ENCODE measurements at places on chromosomes 16 and 17. TPM values are rescaled to one million over a fixed set of nuclear protein-coding genes. Genes with fewer than 3 reads are reported as not detected.

- no peaks in the 10 kb centered on the region for H3K36me3 ChIP-seq
- H3K4me3 ChIP-seq, result no peak overlapping the region
- no peak for DNase-seq
- H3K27me3 ChIP-seq, result no peaks in the 10 kb centered on the region
- H3K27ac ChIP-seq, result no peak overlapping the region
- H3K4me1 ChIP-seq, result no peaks in the 10 kb centered on the region
Measured at GRCh38 chr17:56786989-56787482, 46.7 kb downstream of the C17orf67 start.

DNA sequence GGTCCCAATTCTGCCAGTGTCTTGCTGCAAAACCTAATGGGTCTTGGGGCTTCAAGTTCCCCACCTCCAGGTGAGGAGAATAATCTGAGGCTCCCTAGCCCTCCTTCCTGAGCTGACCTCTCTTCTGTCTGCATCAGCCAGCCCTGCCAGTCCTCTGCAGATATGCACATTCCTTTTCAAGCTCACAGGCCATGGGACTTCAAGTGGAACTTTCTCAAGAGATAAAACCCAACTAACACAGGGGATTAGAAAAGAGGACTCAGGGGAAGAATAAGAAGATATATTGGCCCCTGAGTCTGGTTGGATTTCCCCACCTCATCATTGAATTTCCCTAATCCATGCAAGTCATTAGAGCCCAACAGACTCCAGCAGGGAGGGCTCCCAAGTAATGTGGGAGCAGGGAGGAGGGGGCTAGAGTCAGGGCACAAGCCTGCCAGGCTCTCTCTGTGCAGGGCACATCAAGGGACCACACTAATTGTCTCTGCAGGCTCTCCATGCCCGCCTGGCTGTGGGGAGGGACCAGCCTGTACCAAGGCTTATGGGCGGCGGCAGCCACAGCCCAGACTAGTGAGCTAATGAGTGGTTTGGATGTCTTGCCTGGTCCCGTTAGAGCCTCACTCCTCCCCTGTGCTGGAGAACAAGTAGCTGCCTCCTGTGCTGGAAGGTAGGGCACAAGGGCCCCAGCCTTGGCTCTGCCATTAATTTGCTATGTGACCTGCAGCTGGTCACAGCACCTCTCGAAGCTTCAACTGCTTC, 1.2 kb downstream of the KRT14 start:
- H3K4me3 ChIP-seq, result no peak overlapping the region
- H3K27me3 ChIP-seq, result no peaks in the 10 kb centered on the region
- no peak for DNase-seq
- no peak overlapping the region for H3K27ac ChIP-seq
- H3K4me1 ChIP-seq, result no peaks in the 10 kb centered on the region

- no peaks in the 10 kb centered on the region for H3K36me3 ChIP-seq
- no peak overlapping the region for H3K4me3 ChIP-seq
- no peaks in the 10 kb centered on the region for H3K4me1 ChIP-seq
- no peak for DNase-seq
- no peak overlapping the region for H3K27ac ChIP-seq
- H3K27me3 ChIP-seq, result no peaks in the 10 kb centered on the region
Measured at GRCh38 chr16:49766225-49766624, 89.7 kb downstream of the ZNF423 start.

Gene GRAPL
- total RNA-seq, result 1.00 TPM

Gene TM4SF5
- total RNA-seq, result 0.31 TPM

Gene NHLRC4
- total RNA-seq, result 0.28 TPM

- no peak for DNase-seq
- H3K27ac ChIP-seq, result no peak overlapping the region
- H3K36me3 ChIP-seq, result no peaks in the 10 kb centered on the region
- H3K4me1 ChIP-seq, result no peaks in the 10 kb centered on the region
- H3K27me3 ChIP-seq, result no peaks in the 10 kb centered on the region
- no peak overlapping the region for H3K4me3 ChIP-seq
Measured at GRCh38 chr17:6512552-6512951, 43.8 kb downstream of the PITPNM3 start.

Gene ABCA3
- total RNA-seq, result 12.7 TPM

DNA sequence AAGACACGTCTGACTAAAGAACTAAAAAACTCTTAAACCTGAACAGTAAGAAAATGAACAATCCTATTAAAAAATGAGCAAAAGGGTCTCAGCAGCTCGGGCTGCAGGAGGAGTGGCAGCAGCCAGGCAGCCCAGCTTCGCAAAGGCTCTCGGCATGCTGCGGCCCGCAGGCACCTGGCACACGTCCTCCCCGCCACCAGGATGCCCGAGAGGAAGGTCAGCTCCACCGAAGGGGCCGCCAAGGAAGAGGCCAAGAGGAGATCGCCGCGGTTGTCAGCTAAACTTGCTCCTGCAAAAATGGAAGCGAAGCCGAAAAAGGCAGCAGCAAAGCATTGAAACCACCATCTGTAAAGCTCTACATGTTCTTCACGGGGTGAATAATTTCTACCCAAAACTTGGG, 173.5 kb downstream of the BCAS3 start:
- H3K4me3 ChIP-seq, result no peak overlapping the region
- DNase-seq, result no peak
- no peaks in the 10 kb centered on the region for H3K4me1 ChIP-seq
- H3K27ac ChIP-seq, result no peak overlapping the region

- DNase-seq, result no peak
- no peaks in the 10 kb centered on the region for H3K27me3 ChIP-seq
- no peaks in the 10 kb centered on the region for H3K4me1 ChIP-seq
- no peak overlapping the region for H3K27ac ChIP-seq
Measured at GRCh38 chr16:22618842-22619241, 108.2 kb downstream of the NPIPB5 start.

DNA sequence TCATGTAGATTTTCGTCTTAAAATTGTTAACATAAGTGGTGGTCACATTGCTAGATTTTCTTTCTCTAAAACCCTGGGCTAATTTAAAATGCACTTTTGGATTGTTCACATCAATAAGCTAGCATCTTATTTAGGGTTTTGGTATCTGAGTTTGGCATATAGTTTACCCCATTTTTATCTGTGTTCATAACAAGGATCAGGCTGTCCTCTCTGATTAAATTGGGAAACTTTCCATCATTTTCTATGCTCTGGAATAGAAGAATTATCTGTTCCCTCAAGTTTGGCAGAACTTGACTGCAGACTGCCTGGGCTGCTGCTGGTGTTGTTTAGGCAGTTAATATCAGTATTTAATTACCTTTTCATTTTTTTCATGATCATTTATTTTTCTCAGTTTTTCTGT, 1.8 kb downstream of the SPECC1 start:
- no peaks in the 10 kb centered on the region for H3K36me3 ChIP-seq
- no peak overlapping the region for H3K27ac ChIP-seq
- no peak overlapping the region for H3K4me3 ChIP-seq
- H3K27me3 ChIP-seq, result peaks cover 14% of the 10 kb centered on the region

DNA sequence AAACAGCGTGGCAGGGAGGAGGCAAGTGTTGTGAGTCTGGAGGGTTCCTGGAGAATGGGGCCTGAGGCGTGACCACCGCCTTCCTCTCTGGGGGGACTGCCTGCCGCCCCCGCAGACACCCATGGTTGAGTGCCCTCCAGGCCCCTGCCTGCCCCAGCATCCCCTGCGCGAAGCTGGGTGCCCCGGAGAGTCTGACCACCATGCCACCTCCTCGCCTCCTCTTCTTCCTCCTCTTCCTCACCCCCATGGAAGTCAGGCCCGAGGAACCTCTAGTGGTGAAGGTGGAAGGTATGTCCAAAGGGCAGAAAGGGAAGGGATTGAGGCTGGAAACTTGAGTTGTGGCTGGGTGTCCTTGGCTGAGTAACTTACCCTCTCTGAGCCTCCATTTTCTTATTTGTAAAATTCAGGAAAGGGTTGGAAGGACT, at the start of gene CD19:
Gene CD19, plus strand, starts transcription at position 171 of the 425 bp plus-strand sequence. Its CDS starts 30 bp downstream, at position 201.
- no peaks in the 10 kb centered on the region for H3K4me1 ChIP-seq
- H3K4me3 ChIP-seq, result no peak within 1 kb of the TSS
- DNase-seq, result no peak
- H3K36me3 ChIP-seq, result no peaks in the 10 kb centered on the region
- no peak within 1 kb of the TSS for H3K27ac ChIP-seq
- H3K27me3 ChIP-seq, result no peaks in the 10 kb centered on the region

DNA sequence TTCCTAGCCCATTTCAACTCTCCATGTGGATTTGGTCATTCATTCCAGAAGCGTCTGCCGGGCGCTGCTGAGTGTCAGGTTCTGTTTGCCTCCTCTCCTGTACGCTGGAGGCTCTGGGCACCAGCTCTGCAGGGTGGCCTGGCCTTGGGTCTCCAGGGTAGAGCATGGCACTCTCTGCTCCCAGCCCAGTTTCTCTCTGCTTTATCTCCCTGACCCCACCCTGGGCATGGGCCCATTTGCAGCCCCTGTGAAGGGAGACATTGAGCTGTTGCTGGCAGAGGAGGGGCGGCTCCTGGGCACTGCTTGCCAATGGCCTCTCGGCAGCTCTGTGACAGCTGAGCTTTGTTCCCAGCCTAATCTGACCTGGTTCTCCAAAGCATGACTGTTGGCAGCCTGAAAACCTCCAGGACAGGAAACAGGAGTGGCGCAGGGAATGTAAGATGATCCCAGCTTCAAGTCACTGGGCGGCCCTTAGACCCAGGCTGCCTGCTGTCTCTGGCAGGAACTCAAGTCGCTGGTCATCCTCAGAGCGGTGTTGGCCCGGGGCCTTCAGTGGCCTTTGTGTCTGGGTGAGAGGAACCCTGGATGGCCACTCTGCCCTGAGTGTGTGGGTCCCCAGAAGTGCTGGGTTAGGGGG, 146.8 kb downstream of the SEC14L1 start:
- no peaks in the 10 kb centered on the region for H3K36me3 ChIP-seq
- peak; percentile 86 for DNase-seq
- peak overlapping the region; percentile 85 for H3K27ac ChIP-seq
- H3K4me1 ChIP-seq, result peaks cover 43% of the 10 kb centered on the region
- peak overlapping the region; percentile 17 for H3K4me3 ChIP-seq

Gene CCDC40
- total RNA-seq, result 6.2 TPM

GRCh38 chr17:1989135-1989534, 36.0 kb downstream of the RTN4RL1 start:
- no peaks in the 10 kb centered on the region for H3K27me3 ChIP-seq
- H3K4me1 ChIP-seq, result no peaks in the 10 kb centered on the region
- H3K27ac ChIP-seq, result no peak overlapping the region
- no peaks in the 10 kb centered on the region for H3K36me3 ChIP-seq

Gene MCRIP2
- total RNA-seq, result 33.9 TPM

- no peaks in the 10 kb centered on the region for H3K4me1 ChIP-seq
- no peaks in the 10 kb centered on the region for H3K27me3 ChIP-seq
- H3K27ac ChIP-seq, result no peak overlapping the region
- no peaks in the 10 kb centered on the region for H3K36me3 ChIP-seq
- no peak overlapping the region for H3K4me3 ChIP-seq
- no peak for DNase-seq
Measured at GRCh38 chr16:12459391-12460063, 344.2 kb downstream of the CPPED1 start.

Gene CPNE7
- total RNA-seq, result 1.2 TPM

Gene TMEM92
- 0.15 TPM for total RNA-seq

- no peak overlapping the region for H3K27ac ChIP-seq
- no peaks in the 10 kb centered on the region for H3K4me1 ChIP-seq
- no peak overlapping the region for H3K4me3 ChIP-seq
- no peaks in the 10 kb centered on the region for H3K27me3 ChIP-seq
- no peak for DNase-seq
Measured at GRCh38 chr17:61485067-61485775, 33.0 kb downstream of the TBX4 start.

GRCh38 chr17:39659279-39660010, 5.7 kb upstream of the TCAP start:
- no peak overlapping the region for H3K27ac ChIP-seq
- no peaks in the 10 kb centered on the region for H3K36me3 ChIP-seq
- H3K4me1 ChIP-seq, result no peaks in the 10 kb centered on the region
- no peaks in the 10 kb centered on the region for H3K27me3 ChIP-seq

Gene CYGB
- total RNA-seq, result 15.7 TPM

Gene MRC2
- 2.0 TPM for total RNA-seq

- DNase-seq, result no peak
- no peaks in the 10 kb centered on the region for H3K4me1 ChIP-seq
- H3K4me3 ChIP-seq, result no peak overlapping the region
- no peaks in the 10 kb centered on the region for H3K27me3 ChIP-seq
- H3K27ac ChIP-seq, result no peak overlapping the region
- peaks cover 20% of the 10 kb centered on the region for H3K36me3 ChIP-seq
Measured at GRCh38 chr17:82053130-82053529, 1.4 kb downstream of the GPS1 start.

- no peaks in the 10 kb centered on the region for H3K4me1 ChIP-seq
- DNase-seq, result peak; percentile 61
- H3K27ac ChIP-seq, result no peak overlapping the region
- H3K27me3 ChIP-seq, result no peaks in the 10 kb centered on the region
- H3K4me3 ChIP-seq, result no peak overlapping the region
- H3K36me3 ChIP-seq, result no peaks in the 10 kb centered on the region
Measured at GRCh38 chr17:34447406-34447805, 84.4 kb upstream of the CCL1 start.

Gene DNASE1L2
- 0.95 TPM for total RNA-seq

DNA sequence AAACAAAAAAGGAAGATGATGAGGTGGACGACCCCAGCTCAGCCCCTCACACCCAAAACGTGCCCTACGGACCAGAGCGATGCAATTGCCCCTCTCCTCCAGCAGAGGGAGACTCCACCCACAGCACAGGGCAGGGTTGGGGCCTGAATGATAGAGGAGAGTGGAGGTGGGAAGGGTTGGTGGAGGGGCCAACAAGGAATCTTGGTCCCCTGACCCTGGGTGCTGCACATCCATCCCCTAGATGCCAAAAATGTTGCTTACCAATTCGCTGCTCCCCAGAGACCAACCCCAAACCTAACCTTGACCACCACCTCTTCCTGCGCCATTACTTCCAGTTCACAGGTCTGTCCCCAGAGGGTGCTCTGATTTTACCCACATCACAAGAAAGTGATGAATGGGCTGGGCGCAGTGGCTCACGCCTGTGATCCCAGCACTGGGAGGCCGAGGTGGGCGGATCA, 12.9 kb downstream of the P2RX5 start:
- DNase-seq, result peak; percentile 33
- H3K27ac ChIP-seq, result no peak overlapping the region
- no peaks in the 10 kb centered on the region for H3K4me1 ChIP-seq
- no peak overlapping the region for H3K4me3 ChIP-seq
- H3K36me3 ChIP-seq, result no peaks in the 10 kb centered on the region
- H3K27me3 ChIP-seq, result no peaks in the 10 kb centered on the region

- H3K27me3 ChIP-seq, result no peaks in the 10 kb centered on the region
- no peak for DNase-seq
- H3K4me1 ChIP-seq, result no peaks in the 10 kb centered on the region
Measured at GRCh38 chr16:2206420-2206779, 1.1 kb downstream of the MLST8 start.
